ENCODE measurements at places on chromosomes 2 and 18. TPM values are rescaled to one million over a fixed set of nuclear protein-coding genes. Genes with fewer than 3 reads are reported as not detected.

Gene ZBTB7C
- total RNA-seq, result 3.2 TPM

- DNase-seq, result no peak
- no peaks in the 10 kb centered on the region for H3K36me3 ChIP-seq
- no peaks in the 10 kb centered on the region for H3K27me3 ChIP-seq
- H3K27ac ChIP-seq, result no peak overlapping the region
- no peak overlapping the region for H3K4me3 ChIP-seq
Observed at GRCh38 chr2:98072442-98072841, 14.5 kb upstream of the VWA3B start.

- no peaks in the 10 kb centered on the region for H3K27me3 ChIP-seq
- no peaks in the 10 kb centered on the region for H3K4me1 ChIP-seq
- no peak overlapping the region for H3K27ac ChIP-seq
- H3K36me3 ChIP-seq, result peaks cover 18% of the 10 kb centered on the region
- no peak for DNase-seq
- H3K4me3 ChIP-seq, result no peak overlapping the region
Observed at GRCh38 chr2:218485986-218486667, 67.2 kb downstream of the VIL1 start.

Gene RESP18
- not detected for total RNA-seq

GRCh38 chr18:9173770-9174233 lies 37.2 kb downstream of the ANKRD12 start:
- peak; percentile 4 for DNase-seq
- no peak overlapping the region for H3K4me3 ChIP-seq
- peaks cover 2% of the 10 kb centered on the region for H3K4me1 ChIP-seq
- H3K27me3 ChIP-seq, result no peaks in the 10 kb centered on the region
- H3K36me3 ChIP-seq, result no peaks in the 10 kb centered on the region
